ENCODE measurements at places on chromosomes 1 and 21. TPM values are rescaled to one million over a fixed set of nuclear protein-coding genes. Genes with fewer than 3 reads are reported as not detected.

LDLRAD1 gene
- total RNA-seq: not detected

NBPF20 gene
- total RNA-seq: 3.8 TPM

DNA sequence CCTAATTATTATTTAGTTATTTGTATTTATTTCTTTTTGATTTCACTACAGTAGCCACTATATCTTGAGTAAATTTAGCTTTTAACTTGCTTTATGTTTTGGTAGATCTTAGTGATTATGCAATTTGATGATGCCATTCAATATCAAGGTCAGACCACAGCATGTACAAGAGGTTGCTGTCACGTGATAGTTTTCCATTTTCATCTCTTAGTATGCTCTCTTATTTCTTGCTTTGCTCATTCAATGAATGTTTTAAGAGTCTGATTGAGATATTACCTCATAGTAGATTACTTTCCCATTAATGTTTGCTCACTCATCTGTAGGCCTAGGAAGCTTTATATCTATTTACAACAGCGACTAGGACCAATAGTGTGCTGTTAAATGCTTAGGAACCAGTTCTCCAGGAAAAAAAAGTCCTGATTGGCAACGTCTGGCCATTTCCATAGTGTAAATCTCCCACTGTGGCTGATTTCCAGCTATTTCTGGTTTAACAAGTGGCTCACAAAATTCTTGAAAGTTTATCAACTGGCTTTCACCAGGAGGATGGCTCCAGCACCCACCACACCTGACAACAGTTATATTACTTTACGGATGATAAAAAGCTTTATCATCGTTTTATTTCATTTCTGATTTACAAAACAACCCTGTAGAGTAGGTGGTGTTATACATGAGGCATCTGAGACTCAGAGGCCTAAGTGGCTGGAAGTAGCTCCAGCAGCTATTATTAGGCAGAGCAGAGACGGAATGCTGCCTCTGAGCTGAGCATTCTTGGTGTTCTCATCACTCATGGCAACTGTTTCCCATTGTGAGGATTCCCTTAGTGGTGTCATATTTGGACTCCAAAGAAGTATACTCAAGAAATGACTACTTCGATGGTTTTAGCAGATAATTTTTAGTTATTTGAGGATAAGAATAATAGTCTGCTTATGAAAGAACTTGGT lies 235.2 kb downstream of the DISC1 start:
- H3K4me3 ChIP-seq: no peak overlapping the region
- peaks cover 9% of the 10 kb centered on the region for H3K4me1 ChIP-seq
- peak overlapping the region; percentile 34 for H3K27ac ChIP-seq
- no peaks in the 10 kb centered on the region for H3K36me3 ChIP-seq

GRCh38 chr1:165905853-165906252 lies 78.4 kb downstream of the UCK2 start:
- no peak overlapping the region for H3K27ac ChIP-seq
- H3K27me3 ChIP-seq: no peaks in the 10 kb centered on the region

DNA sequence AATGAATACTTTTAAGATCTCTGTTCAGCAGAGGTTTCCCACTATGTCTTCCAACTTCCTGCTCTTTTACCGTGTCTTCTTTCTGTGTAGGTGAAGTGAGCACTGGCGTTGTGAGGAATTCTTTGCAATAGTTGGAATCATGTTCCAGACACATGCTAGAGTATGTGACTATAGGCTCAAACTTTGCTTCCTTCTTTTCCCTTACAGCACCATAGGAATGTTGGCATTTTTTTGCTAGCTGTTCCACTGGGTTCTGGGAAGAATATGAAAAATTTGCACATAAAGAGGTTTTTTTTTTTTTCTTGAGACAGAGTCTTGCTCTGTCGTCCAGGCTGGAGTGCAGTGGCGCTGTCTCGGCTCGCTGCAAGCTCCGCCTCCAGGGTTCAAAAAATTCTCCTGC lies 15.7 kb upstream of the HUNK start:
- no peak overlapping the region for H3K4me3 ChIP-seq
- H3K27me3 ChIP-seq: peaks cover 12% of the 10 kb centered on the region
- no peaks in the 10 kb centered on the region for H3K36me3 ChIP-seq
- DNase-seq: no peak
- H3K27ac ChIP-seq: no peak overlapping the region

CBS gene
- total RNA-seq: 0.18 TPM

DNA sequence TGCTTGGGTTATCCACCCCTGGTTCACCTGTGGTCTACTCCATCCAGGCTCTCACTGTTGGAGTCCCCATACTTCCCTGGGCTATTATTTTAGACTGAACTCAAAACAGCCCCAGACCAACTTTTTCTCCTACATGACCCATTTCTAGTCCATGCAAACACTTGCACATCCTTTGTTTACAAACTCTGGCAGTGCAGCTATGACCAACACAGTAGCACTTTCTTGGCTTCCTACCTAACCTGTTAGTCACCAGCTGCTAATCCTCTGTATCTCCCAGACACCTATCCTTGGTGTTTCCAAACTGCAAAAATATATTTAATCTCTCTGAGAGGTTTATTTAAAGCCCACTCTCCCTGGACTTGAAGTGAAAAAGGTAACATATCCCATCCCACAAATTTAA lies 90.8 kb downstream of the DDAH1 start:
- H3K27me3 ChIP-seq: peaks cover 17% of the 10 kb centered on the region
- H3K4me1 ChIP-seq: no peaks in the 10 kb centered on the region
- DNase-seq: no peak
- no peak overlapping the region for H3K27ac ChIP-seq

OR2T11 gene
- not detected for total RNA-seq

ACTL8 gene
- not detected for total RNA-seq

FCN3 gene
- total RNA-seq: not detected

- DNase-seq: no peak
- H3K4me1 ChIP-seq: no peaks in the 10 kb centered on the region
- no peak overlapping the region for H3K4me3 ChIP-seq
- no peaks in the 10 kb centered on the region for H3K27me3 ChIP-seq
These were observed 54.4 kb downstream of the EPRS1 start for GRCh38 chr1:219991919-219992318.

GRCh38 chr1:40478276-40478675 lies 1.2 kb downstream of the ZFP69 start:
- peaks cover 38% of the 10 kb centered on the region for H3K36me3 ChIP-seq
- no peak for DNase-seq
- H3K27me3 ChIP-seq: no peaks in the 10 kb centered on the region
- peaks cover 22% of the 10 kb centered on the region for H3K4me1 ChIP-seq
- peak overlapping the region; percentile 90 for H3K4me3 ChIP-seq

DNA sequence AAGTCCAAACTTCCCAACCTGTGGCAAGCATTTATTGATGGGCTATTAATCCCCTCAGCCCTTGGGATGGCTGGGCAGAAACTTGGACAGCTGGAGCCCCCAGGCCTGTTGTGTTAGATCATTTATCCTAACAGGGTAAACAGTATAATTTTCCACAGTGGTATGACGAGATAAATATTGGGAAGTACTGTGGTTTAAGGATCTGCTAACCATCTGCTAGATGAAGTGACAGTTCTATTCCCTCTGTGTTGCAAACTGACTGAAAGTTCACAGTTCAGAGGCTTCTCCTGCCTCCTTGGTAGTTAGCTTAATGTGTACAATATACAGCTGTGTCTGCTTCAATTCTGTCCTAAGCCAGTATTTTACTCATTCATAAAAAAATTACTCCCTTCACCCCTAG lies 127.5 kb upstream of the CHODL start:
- H3K4me1 ChIP-seq: no peaks in the 10 kb centered on the region
- no peak for DNase-seq
- H3K27me3 ChIP-seq: no peaks in the 10 kb centered on the region
- no peaks in the 10 kb centered on the region for H3K36me3 ChIP-seq
- no peak overlapping the region for H3K4me3 ChIP-seq

DNA sequence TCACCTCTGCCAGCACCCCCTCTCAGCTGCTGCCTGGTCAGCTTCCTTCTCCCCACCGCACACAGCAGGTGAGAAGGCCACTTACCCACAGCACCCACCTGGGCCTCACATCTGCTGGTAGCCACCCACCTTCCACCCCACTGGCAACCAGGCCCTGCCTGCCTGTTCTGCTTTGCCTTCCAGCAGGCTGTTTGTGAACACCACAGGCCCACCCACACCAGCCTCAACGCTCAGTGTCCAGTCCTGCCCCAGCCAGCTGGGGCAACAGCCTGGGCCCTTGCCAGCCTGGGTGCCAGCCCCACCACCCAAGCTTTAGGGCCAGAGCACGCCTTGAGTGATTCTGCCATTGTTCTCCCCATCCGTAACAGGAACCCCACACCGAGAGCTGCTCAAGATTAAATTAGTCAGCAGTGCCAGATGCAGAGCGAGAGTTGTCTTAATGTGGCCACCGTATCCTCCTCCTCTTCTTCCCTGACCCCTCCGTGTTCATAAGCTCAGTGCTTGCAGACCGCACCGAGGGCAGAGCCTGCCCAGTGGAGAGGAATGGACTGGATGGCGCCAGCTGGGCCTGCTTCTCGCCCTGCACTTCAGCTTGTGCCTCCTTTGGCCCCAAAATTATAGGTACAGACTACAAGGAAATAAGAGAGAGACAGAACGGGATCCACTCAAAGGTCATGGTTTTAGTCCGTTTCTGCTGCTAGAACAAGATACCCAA lies 120.3 kb upstream of the COL6A1 start:
- H3K4me3 ChIP-seq: no peak overlapping the region
- no peak for DNase-seq
- peak overlapping the region; percentile 63 for H3K27ac ChIP-seq
- no peaks in the 10 kb centered on the region for H3K4me1 ChIP-seq
- no peaks in the 10 kb centered on the region for H3K27me3 ChIP-seq

DNA sequence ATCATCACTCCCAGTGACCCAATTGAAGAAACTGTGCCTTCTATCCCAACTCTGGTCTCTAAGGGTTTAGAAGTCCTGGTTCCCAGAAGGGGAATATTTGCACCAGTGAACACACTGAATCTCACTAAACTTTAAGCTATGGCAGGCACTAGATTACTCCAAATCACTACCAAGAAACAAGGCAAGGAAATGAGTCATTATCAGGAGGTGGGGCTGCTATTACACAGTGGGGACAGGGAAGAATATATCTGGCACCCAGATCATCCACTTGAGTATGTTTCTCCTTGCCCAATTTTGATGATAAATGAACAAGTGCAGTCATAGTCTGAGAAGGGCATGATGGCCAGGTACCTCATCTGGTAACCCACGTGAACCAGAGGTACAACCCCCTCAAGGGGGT lies 7.0 kb downstream of the MRPL9 start:
- peak overlapping the region; percentile 58 for H3K27ac ChIP-seq
- H3K4me1 ChIP-seq: no peaks in the 10 kb centered on the region
- H3K4me3 ChIP-seq: no peak overlapping the region
- peaks cover 10% of the 10 kb centered on the region for H3K36me3 ChIP-seq
- DNase-seq: no peak
- H3K27me3 ChIP-seq: no peaks in the 10 kb centered on the region

DNA sequence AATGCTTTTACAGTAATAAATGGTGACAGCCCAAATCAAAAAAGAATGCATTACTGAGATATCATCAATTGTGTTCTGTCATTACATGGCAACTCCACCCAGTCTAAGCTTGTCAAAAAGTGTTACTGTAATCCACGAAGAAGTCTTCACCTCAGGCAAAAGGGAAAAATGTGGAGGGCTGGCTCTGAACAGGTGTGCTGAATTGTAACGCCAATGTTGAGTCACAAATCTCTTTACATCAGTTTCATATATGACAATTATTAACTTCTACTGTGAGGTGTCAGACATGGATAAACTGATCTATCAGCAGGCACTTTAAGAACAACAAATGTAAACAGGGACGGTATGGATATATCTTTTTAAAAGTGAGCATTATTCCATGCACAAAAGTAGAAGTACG lies 98.5 kb upstream of the DMRTA2 start:
- no peak overlapping the region for H3K27ac ChIP-seq
- no peaks in the 10 kb centered on the region for H3K4me1 ChIP-seq
- no peak for DNase-seq
- peaks cover 57% of the 10 kb centered on the region for H3K36me3 ChIP-seq
- H3K4me3 ChIP-seq: no peak overlapping the region

GRCh38 chr1:172971241-172971640 lies 79.5 kb downstream of the TNFSF18 start:
- H3K27ac ChIP-seq: no peak overlapping the region
- no peaks in the 10 kb centered on the region for H3K36me3 ChIP-seq
- no peaks in the 10 kb centered on the region for H3K4me1 ChIP-seq
- no peak for DNase-seq
- H3K4me3 ChIP-seq: no peak overlapping the region

- no peak for DNase-seq
- H3K36me3 ChIP-seq: no peaks in the 10 kb centered on the region
- H3K4me1 ChIP-seq: peaks cover 12% of the 10 kb centered on the region
These were observed 13.8 kb downstream of the TRIM46 start for GRCh38 chr1:155187456-155187891.

OR2T35 gene
- not detected for total RNA-seq

DNA sequence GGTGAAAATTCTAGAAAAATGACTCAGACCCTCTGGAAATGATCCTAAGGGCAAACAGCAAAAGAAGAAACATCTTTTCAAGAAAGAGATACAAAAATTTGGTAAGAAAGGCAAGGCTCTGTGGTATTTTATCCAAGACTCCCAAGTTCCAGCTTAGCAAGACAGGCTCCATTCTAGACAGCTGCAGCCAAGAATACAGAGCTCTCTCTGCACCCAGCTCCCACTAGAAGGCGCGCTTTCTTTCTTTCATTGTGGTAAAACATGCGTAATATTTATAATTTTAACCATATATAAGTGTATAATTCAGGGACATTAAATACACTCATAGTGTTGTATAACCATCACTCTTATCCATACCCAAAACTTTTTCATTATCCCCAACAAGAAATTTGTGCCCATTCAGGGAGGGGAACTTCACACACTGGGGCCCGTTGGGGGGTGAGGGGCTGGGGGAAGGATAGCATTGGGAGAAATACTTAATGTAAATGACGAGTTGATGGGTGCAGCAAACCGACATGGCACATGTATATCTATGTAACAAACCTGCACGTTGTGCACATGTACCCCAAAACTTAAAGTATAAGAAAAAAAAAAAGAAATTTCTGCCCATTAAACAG lies 2.2 kb upstream of the HFM1 start:
- no peak for DNase-seq
- H3K4me1 ChIP-seq: peaks cover 2% of the 10 kb centered on the region
- no peak overlapping the region for H3K27ac ChIP-seq
- H3K36me3 ChIP-seq: no peaks in the 10 kb centered on the region

DNA sequence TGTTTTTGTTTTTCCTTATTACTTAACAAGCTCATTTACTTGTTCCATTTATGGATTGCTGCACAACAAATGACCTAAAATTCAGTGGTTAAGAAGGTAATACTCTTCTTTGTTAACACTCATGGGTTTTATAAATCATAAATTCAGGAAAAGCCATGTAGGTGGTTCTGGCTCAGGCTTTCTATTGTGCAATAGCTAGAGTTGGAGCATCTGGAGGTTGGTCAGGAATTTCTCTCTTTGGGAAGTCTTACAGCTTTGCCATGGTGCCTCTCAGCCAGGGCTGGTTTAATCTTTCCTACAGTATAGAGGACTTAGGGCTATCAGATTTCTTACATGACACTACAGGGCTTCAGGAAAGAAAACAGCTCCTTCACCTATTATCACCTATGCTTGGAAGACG lies 1677.1 kb downstream of the KCNT2 start:
- no peak overlapping the region for H3K4me3 ChIP-seq
- no peak overlapping the region for H3K27ac ChIP-seq
- no peaks in the 10 kb centered on the region for H3K36me3 ChIP-seq
- DNase-seq: no peak
- no peaks in the 10 kb centered on the region for H3K27me3 ChIP-seq

EPHX1 gene
- 5.4 TPM for total RNA-seq

GRCh38 chr1:53574621-53575020 lies 115.4 kb downstream of the DMRTB1 start:
- H3K36me3 ChIP-seq: no peaks in the 10 kb centered on the region
- H3K27me3 ChIP-seq: no peaks in the 10 kb centered on the region
- no peak overlapping the region for H3K4me3 ChIP-seq
- no peak overlapping the region for H3K27ac ChIP-seq
- DNase-seq: no peak

Measured in naive thymus-derived CD8-positive, alpha-beta T cell (primary cell).